ENCODE measurements at places on chromosomes 4 and X. TPM values are rescaled to one million over a fixed set of nuclear protein-coding genes. Genes with fewer than 3 reads are reported as not detected.

- no peak for ATAC-seq
These were observed 2.4 kb upstream of the TLR10 start for GRCh38 chr4:38785041-38785790.

GRCh38 chr4:140149846-140150635 lies 3.9 kb downstream of the MAML3 start:
- ATAC-seq: peak; percentile 25

- peak; percentile 47 for ATAC-seq
These were observed 34.7 kb upstream of the ENPP6 start for GRCh38 chr4:184252136-184253071.

ABCE1 gene
- total RNA-seq: 137 TPM

DNA sequence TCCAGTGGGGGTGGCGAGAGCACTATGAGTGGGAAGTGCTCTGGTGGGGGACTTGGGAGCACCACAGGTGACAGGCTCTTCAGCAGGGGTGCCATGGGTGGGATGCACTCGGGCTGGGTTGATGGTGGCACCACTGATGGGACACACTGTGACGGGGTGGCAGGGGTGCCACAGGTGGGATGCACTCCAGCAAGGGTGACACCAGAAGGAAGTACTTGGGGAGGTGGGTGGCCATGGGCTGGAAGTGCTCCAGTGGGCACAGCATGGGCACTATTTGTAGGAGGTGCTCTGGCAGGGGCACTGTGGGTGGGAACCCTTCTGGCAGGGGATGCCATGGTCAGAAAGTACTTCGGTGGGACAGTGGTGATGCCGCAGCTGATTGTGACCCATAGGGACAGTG lies 346.6 kb downstream of the CFAP47 start:
- no peak for ATAC-seq

DNA sequence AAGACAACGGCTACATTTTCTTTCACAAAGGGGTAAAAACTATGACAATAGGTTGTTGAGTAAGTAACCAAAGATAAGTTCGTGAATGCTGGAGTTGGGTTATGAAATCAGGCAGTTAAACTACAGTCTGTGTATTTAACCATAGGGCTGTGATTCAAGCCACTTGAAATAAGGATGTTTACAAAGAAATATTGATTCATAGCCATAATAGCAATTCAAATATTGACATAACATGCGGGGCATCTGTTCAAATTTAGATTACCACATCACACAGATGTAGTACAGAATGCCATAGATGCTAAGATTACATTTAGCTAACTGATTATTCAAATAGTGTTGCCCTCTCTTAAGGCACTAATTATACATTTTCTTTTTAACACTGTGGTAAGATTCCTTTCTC lies 364.1 kb downstream of the FSTL5 start:
- ATAC-seq: no peak

DNA sequence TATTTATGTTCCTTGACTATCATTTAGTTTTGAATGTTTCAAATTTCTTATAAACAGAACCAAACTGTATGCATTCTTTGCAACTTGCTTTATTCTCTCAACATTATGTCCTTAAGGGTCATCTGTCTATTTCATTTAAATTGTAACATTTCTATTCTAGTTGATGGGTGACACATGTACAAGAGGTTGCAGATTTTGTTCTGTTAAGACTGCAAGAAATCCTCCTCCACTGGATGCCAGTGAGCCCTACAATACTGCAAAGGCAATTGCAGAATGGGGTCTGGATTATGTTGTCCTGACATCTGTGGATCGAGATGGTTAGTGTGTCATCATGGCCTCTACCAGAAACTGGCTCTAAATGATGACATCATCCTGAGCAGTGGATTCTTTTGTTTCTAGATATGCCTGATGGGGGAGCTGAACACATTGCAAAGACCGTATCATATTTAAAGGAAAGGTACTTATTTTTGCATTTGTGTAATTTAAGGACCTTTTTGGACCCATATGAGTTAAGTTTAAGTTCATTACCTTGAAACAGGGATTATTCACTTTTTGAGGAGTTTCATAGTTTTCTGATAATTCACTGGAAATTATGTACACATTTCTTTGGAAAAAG lies 6.1 kb downstream of the LIAS start:
- ATAC-seq: peak; percentile 70

DNA sequence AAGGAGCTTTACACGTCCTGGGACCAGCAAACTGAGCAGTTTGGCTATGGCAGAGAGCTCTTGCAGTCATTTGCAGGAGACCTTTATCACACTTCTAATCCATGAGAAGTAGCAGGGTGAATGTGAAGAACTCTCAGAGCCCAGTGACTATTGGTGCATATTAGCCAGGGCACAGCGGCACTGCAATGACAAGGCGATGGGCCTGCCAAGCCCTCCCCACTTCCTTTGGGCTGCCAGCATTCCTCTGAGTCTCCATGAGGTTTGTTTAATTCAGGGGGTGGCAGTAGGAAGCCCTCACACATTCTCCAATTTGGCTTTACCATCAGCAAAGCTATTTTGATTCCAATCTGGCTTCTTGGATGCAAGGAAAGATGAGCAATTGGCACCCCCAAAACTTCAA lies 79.2 kb upstream of the TSPAN7 start:
- no peak for ATAC-seq

DNA sequence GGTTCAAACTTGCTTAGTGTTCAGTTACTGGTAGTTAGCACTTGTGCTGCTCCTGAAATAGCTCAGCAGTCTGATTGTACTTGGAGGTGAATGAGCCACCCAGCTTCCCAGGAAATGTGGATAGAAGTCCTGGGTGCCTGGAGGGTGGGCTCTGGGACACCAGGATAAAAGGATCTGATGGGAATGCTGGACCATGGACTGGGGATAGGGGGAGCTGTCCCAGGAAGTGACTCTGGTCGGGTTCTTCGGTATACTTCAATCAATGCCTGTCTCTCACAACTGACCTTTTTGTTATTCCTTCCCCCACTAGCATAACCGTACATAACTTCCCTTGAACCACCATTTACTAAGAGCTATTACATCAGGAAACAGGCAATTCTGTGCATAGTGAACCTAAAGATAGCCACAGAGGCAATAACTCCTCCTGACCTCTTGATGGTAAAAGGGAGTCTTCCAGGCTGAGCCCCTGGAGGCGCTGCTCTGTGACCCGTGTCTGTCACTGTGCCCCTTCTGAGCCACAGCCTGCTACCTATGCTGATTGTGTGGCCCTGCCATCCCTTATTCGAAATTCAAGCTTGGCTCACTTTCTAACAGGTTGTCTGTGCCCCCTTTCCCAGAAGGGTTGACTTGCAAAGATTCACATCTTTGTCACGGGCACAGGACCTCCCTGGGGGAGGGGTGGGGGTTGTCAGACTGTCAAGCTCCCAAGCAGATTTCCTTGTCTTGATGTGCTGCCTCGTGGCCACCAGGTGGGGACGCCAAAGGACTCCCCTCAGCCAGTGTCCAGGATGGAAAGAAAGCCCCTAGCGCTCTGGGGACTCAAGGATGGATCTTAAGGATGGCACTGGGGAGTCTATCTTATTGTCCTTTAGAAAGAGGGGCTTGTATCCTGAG lies 24.5 kb upstream of the WDR1 start:
- no peak for ATAC-seq

MAB21L2 gene
- total RNA-seq: not detected

TMSB15A gene
- total RNA-seq: 0.56 TPM

- no peak for ATAC-seq
These were observed 13.3 kb upstream of the DUSP9 start for GRCh38 chrX:153633607-153634180.

DNA sequence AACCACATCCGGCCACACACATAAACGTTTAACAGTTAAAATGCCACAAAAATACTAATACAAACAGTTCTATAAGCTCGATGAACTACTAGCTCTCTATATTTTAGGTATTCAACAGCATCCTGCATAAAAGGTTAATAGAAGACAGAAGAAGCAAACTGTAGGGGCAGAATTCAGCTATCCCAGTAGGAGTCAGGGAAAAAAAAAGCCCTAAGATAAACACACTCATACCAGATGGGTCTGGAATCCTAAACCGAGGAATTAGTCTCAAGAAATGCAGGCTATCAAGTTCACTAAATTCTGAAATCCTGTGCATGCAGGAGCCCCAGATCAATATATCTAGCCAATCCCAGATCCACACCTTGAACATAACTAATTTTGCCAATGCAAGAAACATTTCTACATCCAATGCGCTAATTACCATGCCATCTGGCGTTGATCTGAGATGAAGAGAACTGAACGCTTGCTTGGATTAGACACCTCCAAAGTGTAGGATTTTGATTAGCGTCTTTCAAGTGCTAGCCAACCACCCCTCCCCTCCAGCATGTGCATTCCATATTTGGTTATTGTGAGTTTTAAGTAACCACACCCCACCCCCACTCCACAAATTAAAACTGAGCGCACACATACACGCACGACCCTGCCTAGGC lies 512.2 kb upstream of the INTU start:
- no peak for ATAC-seq

GRCh38 chrX:118189000-118189399 lies 72.4 kb upstream of the KLHL13 start:
- no peak for ATAC-seq

DNA sequence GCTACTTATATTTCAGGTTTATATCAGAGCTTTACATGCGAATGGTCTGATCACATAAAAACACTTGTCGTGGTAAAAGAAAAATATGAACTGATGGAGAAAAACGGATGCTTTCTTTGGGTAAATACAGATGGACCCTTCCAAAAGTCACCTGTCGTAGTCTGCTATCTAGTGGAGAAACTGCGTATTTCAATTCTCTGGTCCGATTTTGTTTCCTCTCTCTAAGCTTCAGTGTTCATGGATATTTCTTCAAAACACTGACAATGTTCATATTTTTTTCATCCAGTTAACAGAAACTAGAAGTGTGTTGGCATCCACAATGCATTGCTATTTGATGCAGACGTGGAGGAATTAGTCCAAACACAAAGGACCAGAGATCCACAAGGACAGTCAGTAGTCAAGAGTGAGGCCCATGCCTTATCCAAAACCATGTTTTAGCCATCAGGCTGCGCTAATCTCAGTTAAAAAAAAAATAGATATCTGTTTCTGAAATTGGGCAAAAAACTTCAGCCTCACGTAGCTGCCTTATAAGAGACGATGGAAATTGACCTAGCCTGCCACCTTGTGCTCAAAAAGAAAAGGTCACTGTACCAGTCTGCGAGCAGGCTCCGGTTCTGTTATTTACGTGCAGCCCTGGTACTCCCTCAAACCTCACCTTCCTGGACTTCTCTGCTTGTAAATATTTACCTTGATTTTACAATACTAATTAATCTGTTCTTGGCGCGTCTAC lies 16.0 kb downstream of the MEPE start:
- peak; percentile 80 for ATAC-seq

FOXP3 gene
- 80.4 TPM for total RNA-seq

GRCh38 chr4:74768857-74769525 lies 25.3 kb downstream of the BTC start:
- peak; percentile 28 for ATAC-seq

DNA sequence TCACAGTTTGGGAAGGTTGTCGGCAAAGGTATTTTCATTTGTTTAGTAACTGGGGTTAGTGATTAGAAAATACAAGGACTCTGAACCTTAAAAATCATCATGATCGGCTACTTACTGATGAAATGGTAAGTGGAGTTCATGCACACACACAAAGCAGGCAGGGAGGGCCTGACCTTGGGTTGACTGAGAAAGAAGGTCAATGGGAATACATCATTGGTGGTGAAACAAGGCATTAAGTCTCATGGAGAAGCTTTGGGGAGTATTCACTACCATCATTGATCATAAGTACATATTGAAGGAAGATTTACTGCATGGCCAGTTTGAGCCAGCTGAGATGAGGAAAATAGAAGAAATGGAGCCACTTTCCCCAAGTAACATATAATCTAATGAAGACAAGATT lies 74.4 kb downstream of the LUZP4 start:
- ATAC-seq: no peak

DNA sequence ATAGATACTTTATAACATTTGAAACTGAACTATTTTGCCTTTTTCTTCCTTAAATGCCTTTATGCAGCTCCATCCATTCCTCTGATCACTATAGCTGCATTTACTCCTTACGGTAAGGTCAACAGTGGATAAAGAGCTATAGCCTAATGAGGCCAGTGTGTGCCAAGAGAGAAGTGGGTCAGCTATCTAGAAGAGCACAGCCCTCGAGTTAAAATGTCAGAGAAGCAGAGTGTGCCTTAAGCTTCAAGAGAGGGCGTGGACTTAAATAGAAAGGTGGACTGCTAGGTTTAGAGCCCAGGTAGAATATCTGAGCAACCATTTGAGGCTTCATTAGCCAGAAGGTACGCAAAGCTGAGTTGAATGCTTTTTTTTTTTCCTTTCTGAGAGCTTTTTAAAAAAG lies 347.4 kb downstream of the BMPR1B start:
- no peak for ATAC-seq

USP26 gene
- not detected for total RNA-seq

GRCh38 chr4:10173754-10174749 lies 57.5 kb upstream of the WDR1 start:
- no peak for ATAC-seq

GRCh38 chr4:4426511-4427120 lies 39.7 kb downstream of the NSG1 start:
- ATAC-seq: no peak
